Stimulated activated CD8-positive, alpha-beta memory T cell treated with anti-CD3 and anti-CD28 coated beads, Interleukin-7, amount 100 ng/mL, for 1 hour (primary cell): ENCODE measurements at places on chromosomes 6 and 20.

- no peak for DNase-seq
Observed at GRCh38 chr6:11911538-11911937, 100.6 kb upstream of the HIVEP1 start.

DNA sequence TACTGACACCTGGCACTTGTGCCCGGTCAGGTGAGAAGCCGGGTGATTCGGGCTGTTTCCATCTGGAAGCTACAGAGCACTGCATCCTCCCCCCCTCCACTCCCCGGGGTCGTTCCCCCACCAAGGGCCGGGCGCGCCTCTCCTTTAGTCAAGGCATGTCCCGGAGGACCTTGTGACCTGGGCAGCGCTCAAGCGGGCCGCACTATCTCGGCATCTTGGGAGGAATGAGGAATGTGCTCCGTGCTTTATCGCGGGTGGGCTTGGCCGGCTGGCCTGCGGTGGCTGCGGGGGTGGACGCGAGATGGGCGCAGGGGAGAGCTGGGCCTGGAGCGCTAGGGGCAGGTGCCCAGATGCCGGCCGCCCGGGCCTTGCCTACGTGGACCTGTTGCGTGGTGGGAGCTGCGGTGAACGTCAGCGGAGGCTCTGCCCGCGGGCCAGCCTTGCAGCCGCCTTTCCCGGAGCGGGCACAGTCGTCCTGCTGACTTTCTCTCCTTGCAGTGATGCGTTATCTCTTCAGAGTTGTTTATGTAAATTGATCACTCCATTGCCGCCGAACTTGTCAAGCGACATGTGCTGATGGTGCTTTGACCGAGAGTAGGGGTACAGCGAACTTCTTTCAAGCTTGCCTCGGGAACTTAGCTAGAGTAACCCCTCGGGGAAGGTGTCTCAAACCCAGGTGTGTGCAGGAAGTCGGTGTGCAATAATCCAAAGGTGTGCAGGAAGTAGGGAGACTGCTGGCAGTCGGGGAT lies 1.1 kb downstream of the LRRC1 start:
- no peak for DNase-seq

GRCh38 chr6:82603871-82604270 lies 240.3 kb downstream of the TPBG start:
- DNase-seq: no peak

DNA sequence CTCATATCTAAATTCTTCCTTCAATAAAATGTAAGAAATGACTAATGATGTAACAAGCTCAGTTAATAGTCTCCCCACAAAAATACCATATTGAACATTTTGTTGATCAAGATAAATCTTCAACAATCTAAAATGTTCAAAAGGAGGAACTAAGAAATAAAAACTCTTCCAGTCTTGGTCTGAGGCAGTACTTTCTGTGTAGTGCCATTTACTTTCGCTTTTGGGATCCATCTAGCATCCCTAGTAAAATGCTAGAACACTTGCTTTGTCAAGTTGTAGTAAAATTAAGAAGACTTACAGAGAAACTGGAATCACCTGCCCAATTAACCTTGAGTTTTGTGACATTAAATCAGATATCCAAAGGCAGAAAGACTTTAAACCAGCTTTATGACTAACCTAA lies 246.4 kb downstream of the KHDRBS2 start:
- no peak for DNase-seq

DNA sequence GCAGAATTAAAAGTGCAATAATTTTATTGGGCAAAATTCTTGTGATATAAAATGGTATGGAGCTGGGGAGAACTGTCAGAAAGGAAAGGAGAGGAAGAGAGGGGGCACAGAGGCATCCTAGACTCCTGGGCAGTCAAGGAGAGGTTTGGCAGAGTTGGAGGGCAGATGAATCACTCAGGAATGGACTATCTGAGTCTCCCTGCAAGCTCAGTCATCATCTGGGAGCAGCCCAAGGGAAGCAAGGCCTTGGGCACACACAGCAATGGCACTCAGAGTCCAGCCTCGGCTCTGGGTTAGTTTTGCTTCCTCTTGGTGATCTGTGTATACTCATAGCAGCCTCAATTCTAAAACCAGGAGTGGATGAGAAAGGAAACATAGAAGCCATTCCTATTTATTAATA lies 67.2 kb downstream of the SLC22A1 start:
- no peak for DNase-seq

DNA sequence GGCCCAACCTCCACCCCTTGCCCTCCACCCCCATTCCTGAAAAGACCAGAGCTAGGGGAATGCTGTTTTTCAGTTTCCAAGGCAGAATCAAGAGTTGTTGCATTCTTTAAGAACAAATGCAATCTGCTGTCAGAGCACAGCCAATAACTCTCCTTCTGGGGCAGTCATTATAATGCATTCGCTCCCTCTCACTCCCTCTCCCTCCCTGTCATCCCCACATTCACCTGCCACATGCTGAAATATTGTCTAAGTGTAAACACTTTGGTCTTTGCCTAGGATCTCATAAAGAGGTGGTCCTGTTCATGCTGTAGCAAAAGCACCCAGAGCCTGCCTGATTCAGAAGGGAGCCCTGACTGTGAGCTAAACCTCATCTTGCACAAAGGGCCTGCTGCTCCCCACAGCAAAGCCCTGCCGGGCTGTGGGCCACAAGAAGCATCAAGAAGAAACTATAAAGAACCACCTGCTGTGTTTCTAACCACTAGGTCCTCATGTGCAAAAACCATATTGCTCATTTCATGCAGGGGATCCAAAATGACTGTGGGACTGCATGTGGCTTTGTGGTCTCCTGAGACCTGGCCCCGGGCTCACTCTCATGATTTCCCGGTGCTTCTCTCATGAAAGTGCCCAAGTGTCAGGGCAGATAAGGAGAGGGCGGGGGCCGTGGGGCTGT lies 85.6 kb downstream of the GPR6 start:
- DNase-seq: no peak

DNA sequence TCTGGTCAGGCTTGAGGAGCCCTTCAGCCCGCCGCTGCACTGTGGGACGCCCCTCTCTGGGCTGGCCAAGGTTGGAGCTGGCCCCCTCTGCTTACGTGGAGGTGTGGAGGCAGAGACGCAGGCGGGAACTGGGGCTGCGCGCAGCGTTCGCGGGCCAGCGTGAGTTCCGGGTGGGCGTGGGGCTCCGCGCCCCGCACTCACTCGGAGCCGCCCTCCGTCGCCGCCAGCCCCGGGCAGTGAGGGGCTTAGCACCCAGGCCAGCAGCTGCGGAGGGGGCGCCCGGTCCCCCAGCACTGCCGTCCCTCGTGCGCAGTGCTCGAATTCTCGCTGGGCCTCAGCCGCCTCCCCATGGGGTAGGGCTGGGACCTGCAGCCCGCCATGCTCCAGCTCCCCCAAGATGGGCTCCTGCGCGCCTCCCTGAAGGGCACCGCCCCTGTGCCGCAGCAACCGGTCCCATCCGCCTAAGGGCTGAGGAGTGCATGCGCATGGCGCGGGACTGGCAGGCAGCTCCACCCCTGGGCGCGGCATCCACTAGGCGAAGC lies 695.9 kb downstream of the EPHA7 start:
- DNase-seq: no peak

GRCh38 chr20:20979934-20980333 lies 126.2 kb downstream of the LINC00237 start:
- DNase-seq: no peak

GRCh38 chr20:49228676-49229075 lies 9.5 kb downstream of the DDX27 start:
- DNase-seq: no peak

DNA sequence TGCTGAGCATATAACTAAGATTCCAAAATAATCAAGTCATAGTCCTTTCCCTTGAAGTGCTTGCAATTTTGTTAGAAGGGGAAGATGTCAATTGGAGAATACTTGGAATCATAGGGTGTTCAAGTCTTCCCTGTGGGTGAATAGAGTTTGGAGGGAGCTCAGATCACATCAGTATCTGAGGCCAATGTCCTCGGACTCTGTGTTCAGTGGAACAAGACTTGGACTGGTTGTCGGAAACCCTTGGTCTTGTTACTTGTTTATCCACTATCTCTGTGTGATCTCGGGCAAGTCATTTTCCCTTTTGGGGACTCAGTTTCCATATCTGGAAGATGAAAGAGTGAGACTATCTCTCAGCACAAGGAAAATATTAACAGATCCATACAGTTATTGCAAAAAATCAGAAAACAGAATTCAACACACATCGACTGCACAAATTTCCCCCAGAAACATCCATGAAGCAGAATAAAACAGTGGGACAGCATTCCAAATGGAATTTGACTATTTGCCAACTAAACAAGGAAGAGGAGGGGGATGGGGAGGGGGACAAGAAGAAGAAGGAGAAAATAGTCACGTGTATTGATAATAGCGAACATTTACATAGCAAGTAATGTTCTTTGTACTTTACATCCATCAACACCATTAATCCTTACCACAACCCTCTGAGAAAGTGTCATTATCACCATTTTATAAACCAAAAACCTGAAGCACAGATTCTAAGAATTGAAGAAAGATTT lies 3.9 kb upstream of the EDEM2 start:
- no peak for DNase-seq

DNA sequence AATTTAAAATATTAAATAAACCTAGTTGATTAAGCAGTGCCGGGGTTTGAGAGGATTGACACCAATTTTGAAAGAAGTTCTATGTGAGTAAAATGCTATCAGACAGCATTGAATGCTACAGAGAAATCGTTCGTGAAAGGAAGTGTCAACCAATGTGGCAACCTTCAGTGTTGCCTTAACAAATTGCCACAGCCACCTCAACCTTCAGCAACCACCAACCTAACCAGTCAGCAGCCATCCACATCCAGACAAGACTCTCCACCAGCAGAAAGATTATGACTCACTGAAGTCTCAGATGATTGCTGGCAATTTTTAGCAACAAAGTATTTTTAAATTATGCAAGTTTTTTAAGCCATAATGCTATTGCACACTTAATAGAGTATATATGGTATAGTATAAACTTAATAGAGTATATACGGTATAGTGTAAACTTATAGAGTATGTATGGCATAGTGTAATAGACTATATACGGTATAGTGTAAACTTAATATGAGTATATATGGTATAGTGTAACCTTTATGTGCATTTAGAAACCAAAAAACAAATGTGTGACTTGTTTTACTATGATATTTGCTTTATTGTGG lies 65.3 kb upstream of the ID4 start:
- no peak for DNase-seq

- DNase-seq: no peak
Observed at GRCh38 chr6:24919056-24919892, 16.5 kb downstream of the RIPOR2 start.

DNA sequence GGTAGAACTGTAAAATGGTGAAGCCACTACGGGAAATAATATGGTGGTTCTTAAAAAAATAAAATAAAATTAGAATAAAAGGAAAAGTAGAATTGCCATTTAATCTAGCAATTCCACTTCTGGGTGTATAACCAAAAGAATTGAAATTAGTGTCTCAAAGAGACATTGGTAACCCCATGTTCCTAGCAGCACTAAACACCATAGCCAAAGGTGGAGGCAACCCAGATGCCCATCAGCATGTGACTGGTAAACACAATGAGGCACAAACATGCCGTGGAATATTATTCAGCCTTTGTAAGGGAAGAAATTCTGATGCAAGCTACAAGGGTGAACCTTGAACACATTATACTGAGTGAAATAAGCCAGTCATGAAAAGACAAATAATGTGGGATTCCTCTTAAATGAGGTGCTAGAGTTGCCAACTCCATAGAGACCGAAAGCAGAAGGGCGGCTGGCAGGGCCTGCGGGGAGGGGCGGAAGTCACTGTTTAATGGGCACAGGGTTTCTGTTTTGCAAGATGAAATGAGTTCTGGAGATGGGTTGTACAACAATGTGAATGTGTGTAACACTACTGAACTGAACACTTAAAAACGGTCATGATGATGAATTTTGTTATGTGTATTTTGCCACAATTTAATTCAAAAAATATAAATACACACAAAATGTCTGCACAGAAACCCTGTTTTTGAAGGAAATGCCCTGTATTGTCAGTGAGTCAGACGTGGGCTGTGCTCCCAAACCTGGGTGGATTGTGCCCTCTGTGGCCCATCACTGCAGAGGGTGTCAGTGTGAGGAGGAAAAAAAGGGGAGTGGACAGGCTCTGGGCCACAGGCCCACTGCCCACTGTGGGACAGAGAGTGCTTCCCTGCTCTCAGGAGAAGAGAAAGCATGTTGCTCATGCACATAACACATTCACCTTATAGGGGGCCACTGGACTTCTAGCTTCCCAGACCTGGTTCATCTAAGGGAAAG lies 49.6 kb upstream of the CD93 start:
- DNase-seq: no peak

DNA sequence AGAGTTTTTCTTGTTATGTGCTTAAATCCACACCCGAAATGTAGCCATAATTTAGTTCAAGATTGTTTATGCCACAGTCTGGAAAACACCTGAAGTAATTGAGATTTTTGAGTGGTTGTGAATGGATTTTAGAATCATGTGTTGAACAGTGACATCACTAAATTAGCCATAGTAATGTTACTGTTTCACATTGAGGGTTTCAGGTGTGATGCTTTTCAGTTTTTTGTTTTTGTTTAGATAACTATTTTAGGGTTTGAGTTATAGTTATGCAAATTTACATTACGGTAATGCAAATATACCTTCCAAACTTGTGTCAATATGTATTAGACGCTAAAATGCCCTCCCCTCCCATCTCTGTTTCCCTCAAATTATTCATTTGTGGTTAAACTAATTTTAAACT lies 22.9 kb downstream of the QKI start:
- no peak for DNase-seq

DNA sequence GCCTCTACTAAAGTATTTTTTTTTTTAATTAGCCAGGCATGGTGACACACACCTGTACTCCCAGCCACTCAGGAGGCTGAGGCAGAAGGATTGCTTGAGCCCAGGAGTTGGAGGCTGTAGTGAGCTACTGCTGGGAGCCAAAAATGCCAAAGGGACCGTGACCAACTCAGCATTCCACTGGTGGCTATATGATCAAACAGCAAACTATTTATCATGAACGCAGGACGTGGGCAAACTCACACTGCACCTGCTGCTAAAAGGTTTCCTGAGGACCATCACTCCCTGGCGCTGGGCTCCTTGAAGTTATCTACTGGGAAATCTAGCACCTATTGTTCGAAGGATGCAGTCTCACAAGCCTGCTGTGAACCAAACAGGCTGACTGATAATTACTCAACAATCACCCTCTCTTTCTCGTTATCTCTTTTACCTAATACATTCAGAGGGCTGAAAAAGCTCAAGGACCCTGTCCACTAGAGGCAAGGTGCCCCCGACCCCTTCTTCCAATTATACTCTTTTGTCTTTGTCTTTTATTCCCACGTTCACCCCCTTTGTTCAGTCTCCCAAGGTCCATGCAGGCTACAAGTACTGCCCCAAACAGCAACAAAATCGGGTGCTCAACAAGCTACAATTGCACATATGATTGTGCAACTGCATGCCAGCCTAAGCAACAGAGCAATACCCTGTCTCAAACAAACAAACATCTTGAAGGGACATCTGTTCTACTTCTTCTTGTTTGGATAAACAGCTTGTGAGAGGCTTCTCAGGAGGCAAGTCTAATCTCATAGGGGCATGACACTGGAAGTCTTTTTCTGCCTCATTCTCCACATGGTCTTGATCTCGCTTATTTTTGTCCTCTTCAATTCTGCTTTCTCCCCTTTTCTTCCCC lies 47.7 kb upstream of the PLN start:
- DNase-seq: no peak
